Peyer's patch (tissue), 4 donors: ENCODE measurements at places on chromosomes 2 and 18. TPM values are rescaled to one million over a fixed set of nuclear protein-coding genes. Genes with fewer than 3 reads are reported as not detected.

GRCh38 chr2:121258051-121258450 lies 27.0 kb downstream of the TFCP2L1 start:
- DNase-seq = peak; percentile 18

DNA sequence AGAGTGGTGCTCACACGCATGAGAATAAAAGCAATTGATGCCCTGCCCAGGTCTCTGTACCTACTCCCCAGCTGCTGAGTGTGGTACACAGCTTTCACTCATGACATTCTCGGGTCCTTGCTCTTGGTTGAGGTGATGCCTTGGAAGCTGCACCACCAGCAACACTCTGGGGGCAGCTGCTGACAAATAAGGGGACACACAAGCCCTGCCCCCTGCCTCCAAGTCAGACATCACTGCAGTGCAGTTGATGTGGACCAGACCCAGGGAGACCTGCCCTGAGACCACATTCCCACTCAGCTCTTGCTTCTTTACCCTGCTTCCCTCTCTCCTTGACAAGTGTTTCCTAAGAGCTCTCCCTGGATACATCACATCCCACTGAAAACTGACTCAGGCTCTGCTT lies 225.6 kb downstream of the ZBTB7C start:
- no peak for DNase-seq

- DNase-seq = no peak
Observed at GRCh38 chr2:95278637-95279225, 4.5 kb downstream of the PROM2 start.

GRCh38 chr18:13433685-13434084 lies 215.1 kb downstream of the LDLRAD4 start:
- DNase-seq = no peak

DNA sequence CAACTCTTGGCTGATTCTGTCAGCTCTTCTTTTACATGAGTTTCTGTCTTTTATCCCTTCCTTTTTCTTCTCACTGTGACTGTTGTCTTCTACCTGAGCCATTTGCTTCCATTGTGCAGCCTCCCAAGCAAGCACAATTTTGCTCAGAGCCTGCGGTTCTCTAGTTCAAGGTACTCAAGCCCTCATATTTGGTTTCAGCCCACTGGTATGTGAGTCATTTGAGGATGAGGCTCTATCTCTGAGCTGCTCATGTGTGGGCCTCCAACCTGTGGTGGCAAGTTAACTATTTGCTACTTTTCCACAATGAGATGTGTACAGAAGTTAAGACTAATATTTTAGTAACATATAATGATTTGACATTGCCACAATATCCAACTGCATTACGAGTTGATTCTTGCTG lies 183.0 kb downstream of the PHLPP1 start:
- no peak for DNase-seq

Gene ITGB6
- 17.3 TPM for total RNA-seq

DNA sequence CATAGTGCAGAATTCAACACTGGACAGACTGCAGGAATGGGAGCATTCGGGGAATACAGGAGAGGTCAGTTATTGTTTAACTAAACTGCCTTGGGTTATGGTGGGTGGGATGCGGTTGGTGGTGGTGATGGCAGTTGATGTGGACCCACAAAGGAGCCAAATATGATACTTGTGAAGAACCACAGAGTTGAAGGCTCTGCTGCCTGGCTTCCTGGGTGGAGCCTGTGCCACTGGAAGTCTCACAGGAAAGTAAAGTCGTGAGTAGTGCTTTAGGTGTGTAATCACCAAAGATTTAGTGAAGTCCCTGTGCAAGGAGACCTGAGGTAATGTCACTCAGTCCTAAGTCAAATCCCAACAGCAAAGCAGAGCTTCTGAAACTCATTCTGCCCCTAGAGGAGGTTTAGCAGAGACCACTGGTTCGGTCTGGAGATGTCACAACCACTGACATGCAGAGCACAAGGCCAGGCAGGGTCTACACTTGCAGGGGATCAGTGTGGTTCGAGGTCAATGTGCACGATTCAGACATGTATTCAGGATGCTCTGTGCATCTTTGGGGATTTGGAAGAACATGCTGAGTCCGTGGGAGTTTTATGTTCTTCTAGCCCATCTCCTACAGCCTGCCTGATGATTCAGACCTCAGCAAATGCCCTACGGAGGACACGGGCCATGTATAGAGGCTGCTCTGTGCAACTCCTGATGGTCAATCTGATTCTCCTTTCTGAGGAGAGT lies 1150.9 kb downstream of the RPIA start:
- DNase-seq = no peak

Gene PARD6G
- 3.7 TPM for total RNA-seq

DNA sequence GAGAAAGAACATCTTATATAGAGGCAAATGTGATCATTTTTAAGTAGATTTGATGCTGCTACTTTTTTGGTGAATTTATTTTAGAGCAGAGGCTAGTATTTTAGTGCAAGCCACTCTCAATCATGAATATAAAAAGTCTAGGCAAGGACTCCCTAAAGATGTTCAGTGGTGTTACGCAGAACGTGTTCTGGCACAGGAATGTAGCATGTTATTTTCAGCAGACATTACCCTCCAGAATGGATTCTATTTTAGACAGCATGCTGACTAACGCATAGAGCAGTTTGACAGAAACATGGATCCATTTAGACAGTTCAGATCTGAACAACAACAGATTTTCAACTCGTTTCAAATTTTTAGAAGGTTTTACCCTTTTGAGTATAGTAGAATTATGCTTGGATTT lies 54.1 kb downstream of the DSC3 start:
- no peak for DNase-seq

Gene PLB1
- 9.1 TPM for total RNA-seq

DNA sequence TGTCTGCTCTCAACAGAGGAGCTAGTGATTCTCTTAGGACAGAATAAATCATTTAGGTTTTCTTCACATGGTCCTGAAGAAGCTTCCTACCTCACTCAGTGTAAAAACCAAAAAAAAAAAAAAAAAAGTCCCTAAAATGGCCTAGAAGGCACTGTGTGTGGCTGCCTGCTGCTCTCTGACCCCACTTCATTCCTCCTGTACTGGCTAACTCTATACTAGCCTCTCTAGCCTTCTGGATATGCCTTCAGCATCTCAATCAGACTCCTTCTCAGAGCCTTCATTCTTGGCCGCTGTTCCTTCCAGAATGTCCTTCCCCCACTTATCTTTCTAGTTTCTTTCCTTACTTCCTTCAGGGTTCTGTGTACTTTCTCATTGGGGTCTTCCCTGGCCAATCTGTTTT lies 82.1 kb downstream of the CERS6 start:
- no peak for DNase-seq

Gene ZSWIM2
- total RNA-seq = not detected

- DNase-seq = no peak
Observed at GRCh38 chr2:64141674-64142405, 2.4 kb downstream of the PELI1 start.

GRCh38 chr2:4762951-4763376 lies 929.2 kb upstream of the SOX11 start:
- no peak for DNase-seq
